ENCODE measurements at places on chromosomes 13 and 19.
A peak's percentile ranks its signal among the peaks of the same experiment; 100 is the strongest.

- no peak for DNase-seq
These were observed 20.5 kb downstream of the HAUS8 start for GRCh38 chr19:17054746-17055145.

GRCh38 chr19:4493104-4493928 lies 21.2 kb downstream of the HDGFL2 start:
- no peak for DNase-seq

DNA sequence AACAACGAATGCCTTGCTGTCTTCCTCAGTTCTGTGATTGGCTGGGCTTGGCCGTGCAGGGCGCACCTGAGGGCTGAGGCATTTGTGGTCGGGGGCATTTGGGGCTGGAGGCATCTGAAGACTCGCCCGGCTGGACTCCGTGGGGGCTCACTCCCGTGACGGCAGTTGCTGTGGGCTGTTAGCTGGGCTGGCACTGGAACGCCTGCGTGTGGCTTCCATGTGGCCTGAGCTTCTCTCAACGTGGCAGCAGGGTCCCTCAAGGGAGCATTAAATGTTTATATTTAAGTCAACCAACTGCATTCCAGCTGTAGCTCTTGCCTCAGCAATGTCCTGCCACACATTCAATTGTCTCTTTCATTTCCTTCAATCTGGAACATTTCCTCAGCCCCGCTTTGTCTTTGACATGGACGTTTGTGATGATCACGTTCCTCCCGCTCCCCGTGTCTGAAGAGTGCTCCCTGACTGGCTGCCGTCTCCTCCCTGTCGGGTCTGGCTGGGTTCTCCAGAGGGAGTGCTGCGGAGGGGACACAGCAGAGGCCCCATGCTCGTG lies 21.0 kb downstream of the CCDC8 start:
- DNase-seq = no peak

GRCh38 chr19:49391581-49392399 lies 3.7 kb downstream of the KASH5 start:
- peak; percentile 46 for DNase-seq

DNA sequence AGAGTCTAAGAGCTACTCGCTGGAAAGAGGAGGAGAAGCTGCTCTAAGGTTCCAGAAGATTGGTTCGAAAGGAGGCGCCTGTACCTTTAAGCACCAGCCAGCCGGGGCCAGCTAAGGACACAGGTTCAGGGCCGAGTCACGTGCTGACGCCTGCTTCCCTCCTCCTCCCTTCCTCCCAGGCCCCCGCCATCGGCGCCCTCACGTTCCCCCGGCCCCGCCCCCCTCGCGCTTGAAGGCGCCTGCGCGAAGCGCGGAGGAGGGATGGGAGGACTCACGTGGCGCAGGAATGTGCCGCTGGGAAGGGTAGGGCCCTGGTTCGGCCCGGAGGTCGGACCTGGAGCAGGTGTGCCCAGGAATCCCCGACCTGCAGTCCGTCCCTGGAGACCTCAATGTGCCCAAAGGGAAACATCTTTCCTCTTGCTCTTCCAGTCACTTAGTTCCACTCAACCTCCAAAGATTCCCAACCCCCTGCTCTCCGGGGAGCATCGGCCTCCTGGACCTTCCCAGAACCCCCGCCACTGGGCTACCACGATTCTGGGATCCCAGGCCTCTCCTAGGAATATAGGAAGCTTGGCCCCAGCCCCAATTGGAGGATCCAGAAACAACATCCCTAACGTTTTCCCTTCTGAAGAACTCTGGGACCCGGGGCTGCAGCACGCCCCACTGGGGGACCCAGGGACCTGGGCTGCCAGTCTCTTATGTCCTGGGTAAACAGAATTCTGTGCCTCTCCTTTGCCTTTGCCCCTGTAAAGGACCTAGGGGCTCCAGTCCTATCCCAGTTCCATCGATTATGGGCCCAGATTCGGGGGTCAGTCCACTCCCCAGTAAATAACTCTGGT lies 2.5 kb downstream of the DBP start:
- DNase-seq = peak; percentile 90

GRCh38 chr13:114004420-114005205 lies 30.7 kb upstream of the C13orf46 start:
- no peak for DNase-seq

GRCh38 chr13:39025433-39025839 lies 12.5 kb downstream of the PROSER1 start:
- no peak for DNase-seq

DNA sequence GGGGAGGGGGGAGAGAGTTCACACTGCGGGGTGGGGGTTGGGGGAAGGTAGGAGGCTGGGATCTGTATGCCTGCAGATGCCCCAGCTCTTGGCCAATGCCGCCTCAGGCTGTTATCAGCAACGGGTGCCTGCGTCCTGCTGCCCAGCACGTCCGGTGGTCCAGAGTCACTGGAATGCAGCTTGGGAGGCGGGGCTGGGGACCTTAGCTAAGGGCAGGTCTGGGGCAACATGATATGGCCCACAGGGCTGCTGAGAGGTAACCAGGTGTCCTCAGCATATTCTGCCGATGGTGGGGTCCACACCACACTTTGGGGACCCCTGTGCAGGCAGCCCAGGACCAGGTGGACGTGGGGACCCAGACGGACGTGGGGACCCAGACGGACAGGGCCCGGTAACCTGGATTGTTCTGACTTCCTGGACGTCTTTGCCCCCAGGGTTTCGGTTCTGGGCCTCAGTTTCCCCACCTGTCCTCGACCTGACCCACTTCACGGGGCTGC lies 668 bp upstream of the ARHGAP45 start:
- no peak for DNase-seq

DNA sequence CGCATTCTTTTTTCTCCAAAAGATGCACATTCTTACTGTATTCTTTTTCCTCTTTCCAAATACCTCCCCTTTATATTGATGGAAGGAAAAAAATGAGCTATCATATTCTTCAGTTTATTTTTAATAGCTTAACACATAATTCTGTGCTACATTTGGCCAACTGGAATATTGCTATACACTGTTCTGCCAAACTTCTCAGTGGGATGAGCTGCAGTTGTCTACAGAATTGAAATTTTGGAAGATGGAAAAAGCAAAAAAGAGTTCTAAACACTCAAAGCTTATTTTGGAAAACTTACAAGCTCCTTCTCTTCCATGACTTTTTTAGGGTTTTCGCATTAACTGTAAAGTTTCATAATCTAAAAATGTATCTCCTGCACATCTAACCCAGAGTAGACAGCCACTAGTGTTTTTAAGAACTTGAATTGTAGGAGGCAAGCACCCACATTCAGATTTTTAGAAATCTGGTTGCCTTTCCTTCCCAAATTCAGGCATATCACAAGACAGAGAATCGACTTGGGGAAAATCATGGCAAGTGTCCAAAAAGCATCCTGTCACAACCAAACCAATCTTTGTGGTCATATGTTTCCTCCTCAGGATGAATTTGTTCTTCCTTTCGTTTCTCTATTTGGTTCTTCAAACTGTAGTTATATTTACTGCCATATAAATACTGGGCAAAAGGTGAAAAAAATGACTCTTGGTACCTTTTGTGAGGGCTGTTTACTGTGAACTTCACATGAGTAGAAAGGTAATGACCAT lies 111.4 kb upstream of the FRY start:
- no peak for DNase-seq

DNA sequence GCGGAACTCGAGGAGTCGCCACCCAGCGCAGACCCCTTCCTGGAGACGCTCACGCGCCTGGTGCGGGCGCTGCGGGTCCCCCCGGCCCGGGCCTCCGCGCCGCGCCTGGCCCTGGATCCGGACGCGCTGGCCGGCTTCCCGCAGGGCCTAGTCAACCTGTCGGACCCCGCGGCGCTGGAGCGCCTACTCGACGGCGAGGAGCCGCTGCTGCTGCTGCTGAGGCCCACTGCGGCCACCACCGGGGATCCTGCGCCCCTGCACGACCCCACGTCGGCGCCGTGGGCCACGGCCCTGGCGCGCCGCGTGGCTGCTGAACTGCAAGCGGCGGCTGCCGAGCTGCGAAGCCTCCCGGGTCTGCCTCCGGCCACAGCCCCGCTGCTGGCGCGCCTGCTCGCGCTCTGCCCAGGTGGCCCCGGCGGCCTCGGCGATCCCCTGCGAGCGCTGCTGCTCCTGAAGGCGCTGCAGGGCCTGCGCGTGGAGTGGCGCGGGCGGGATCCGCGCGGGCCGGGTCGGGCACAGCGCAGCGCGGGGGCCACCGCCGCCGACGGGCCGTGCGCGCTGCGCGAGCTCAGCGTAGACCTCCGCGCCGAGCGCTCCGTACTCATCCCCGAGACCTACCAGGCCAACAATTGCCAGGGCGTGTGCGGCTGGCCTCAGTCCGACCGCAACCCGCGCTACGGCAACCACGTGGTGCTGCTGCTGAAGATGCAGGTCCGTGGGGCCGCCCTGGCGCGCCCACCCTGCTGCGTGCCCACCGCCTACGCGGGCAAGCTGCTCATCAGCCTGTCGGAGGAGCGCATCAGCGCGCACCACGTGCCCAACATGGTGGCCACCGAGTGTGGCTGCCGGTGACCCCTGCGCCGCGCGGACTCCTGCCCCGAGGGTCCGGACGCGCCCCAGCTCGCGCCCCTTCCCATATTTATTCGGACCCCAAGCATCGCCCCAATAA lies 2.3 kb downstream of the AMH start:
- no peak for DNase-seq

GRCh38 chr13:111668451-111668850 lies 348.0 kb downstream of the TEX29 start:
- DNase-seq = no peak

DNA sequence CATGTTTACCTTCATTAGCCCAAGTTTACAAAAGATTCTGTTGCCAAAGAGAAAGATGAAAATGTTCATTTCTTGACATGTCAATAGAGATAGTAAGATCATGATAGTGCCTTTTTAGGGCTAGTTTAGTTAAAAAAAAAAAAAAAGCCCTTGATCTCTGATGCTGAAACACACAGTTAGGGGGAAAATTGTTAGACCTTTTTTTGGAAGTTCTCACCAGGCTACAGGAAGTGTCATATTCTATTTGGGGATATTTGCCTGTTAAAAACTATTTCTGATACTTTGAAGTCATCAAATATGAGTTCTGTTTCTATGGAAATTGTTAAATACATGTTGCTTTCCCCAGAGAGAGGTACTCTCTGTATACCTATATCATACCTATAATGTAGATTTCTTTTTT lies 21.6 kb downstream of the SLAIN1 start:
- DNase-seq = no peak

GRCh38 chr13:19587635-19588300 lies 26.4 kb upstream of the TPTE2 start:
- no peak for DNase-seq

GRCh38 chr19:55058781-55059610 lies 4.0 kb downstream of the RDH13 start:
- DNase-seq = no peak

DNA sequence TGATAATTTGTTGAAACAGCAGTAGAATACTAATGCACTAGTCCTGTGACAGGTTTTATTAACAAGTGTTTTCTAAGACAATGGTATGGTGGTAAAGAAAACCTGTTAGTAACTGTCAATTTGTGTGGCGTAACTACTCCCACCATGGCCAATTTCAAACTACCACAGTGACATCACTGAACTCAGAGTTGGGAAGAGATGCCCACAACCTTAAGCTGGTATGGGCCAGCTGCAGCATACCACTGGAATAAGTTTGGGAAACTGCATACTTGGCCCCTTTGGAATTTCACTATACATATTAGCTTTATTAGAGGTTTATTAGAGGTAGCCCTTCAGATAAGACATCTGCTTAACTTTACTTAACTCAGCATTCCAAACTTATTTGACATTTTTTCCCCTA lies 419.4 kb downstream of the NDFIP2 start:
- DNase-seq = no peak

DNA sequence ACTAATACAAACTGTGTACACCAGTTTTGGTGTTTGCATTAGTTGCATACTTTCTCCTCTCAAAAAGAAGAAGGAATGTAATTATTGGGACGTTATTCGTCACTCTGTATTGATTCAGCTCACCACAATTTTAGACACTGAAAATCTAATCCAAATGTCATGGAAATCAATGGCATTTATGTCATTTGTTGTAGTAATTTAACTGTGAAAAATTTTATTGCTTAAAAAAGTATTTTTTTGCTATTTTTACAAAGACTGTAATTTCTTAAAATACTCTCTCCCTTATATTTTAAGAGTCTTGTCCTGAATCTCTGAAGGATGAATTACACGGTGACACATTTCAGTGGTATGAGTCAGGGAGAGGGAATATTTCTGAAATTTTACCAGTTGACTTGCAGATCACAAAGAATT lies 2117.6 kb downstream of the PCDH9 start:
- no peak for DNase-seq

DNA sequence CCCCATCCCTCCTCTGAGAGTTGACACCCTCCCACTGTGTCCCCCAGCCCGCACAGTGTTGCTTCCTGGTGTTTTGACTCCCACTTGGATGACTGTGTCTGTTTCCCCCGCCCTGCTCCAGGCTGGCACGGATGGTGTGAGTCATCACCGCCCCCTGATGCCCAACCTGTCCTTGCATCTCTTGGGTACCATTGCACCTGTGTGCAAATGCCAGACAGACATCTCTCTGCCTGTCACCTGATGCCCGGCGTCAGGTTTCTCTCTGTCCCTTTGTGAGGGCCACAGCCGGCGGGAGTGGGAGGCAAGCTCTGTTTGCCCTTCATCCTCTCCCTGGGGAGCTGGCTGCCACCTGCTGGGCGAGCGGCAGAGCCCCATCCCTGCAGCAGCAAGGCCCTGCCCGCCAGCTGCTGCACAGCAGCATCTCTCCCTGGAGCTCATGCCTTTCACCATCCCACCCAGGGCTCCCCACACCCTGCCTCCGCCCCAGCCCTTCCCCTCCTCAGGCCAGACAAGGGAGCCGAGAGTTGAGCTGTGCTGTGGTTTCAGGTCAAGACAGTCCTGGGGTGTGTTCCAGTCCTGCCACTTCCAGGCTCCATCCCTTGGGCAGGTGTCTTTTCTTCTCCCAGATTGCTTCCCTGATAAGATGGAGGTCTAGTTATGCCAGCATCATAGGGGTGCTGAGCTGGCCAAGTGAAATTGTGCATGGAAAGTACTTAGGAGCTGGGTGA lies 29.7 kb downstream of the NKPD1 start:
- DNase-seq = no peak

GRCh38 chr19:50427997-50428425 lies 4.7 kb upstream of the MYBPC2 start:
- DNase-seq = no peak

DNA sequence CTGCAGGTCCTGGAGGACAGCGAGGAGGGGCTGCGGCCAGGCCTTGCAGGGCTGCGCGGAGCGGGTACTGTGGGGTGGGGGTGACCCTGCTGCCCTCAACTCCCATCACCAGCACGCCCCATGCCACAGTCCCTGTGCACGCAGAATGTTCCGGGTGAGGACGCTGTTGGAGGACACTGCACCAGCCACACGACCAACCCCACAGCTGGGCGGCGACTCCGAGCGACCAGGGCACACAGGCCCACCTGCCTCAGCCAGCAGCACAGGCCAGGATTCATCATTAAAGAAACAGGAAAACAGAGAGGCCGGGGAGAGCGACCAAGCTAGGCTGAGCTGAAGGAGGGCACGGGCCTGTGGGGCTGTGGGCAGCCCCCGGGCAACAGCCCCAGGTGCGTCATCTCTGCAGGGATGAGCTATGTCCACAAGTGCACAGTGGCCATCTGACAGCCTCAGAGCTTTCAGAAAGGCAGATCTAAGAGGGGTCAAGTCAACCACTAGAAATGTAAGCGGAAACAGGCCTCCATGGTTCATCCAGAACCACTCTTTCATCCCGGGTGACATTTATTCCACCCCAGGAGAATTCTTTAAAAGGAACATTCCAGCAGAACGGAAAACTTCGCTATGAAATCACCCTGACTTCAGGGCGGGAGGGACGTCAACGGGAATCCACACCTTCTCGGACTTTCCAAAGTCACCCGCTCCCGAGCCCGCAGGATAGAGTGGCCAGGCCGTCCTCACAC lies 1.5 kb downstream of the GAS6 start:
- DNase-seq = no peak
